ENCODE measurements at places on chromosomes 1 and 21.

DNA sequence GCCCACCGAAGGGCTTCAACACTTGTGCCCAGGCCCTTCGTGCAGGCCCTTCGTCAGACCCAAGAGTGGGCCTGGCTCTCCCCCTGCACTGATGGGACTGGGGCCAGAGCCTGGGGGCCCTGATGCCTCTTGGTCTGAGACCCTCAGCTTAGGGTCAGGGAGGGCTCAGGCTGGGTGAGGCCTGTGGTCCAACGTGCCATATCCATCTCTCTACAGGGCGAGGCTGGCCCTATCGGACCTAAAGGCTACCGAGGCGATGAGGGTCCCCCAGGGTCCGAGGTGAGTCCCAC, 15.6 kb downstream of the COL6A1 start:
- no peak overlapping the region for H3K4me3 ChIP-seq
- H3K27me3 ChIP-seq, result no peaks in the 10 kb centered on the region
- H3K27ac ChIP-seq, result no peak overlapping the region
- H3K4me1 ChIP-seq, result no peaks in the 10 kb centered on the region
- no peak for DNase-seq
- H3K36me3 ChIP-seq, result no peaks in the 10 kb centered on the region

DNA sequence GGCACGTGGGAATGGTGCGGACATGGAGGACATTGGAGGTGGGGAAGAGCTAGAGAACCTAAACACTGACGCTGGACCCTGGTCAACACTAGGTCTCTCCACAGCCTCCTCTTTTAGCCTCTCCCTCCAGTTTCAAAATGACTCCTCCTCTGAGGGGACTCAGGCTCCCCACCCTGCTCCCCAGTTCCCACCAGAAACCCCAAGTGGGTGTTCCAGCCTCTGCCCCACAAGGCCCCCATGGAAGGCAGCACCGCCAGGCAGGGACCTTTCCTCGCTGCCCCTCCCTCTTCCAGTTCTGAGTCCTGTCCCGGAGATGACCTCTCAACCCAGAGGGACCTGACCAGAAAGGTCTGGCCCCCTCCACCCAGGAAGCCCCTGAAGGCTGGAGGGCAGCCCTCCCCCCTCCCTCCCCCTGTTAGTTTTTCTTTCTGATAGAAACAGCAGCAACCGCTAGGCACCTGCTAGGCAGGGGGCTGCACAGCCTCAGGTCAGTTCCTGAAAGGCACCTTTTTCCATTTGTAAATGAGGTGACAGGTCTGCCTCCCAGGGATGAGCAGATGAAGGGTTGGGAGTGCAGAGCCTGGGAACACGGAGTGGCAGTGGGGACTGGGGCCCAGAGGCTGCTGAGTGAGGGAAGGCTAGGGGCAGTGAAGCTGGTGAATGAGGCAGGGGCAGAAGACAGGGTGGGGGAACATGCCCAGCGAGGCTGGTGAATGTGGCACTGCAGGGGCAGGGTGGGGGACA, 9.3 kb upstream of the ITGB2 start:
- peak overlapping the region; percentile 86 for H3K4me3 ChIP-seq
- H3K36me3 ChIP-seq, result no peaks in the 10 kb centered on the region
- no peak for DNase-seq
- no peaks in the 10 kb centered on the region for H3K27me3 ChIP-seq
- peak overlapping the region; percentile 79 for H3K27ac ChIP-seq

GRCh38 chr1:192814805-192815204, 6.0 kb downstream of the RGS2 start:
- no peak overlapping the region for H3K27ac ChIP-seq
- DNase-seq, result no peak
- no peaks in the 10 kb centered on the region for H3K36me3 ChIP-seq
- no peak overlapping the region for H3K4me3 ChIP-seq
- no peaks in the 10 kb centered on the region for H3K27me3 ChIP-seq

DNA sequence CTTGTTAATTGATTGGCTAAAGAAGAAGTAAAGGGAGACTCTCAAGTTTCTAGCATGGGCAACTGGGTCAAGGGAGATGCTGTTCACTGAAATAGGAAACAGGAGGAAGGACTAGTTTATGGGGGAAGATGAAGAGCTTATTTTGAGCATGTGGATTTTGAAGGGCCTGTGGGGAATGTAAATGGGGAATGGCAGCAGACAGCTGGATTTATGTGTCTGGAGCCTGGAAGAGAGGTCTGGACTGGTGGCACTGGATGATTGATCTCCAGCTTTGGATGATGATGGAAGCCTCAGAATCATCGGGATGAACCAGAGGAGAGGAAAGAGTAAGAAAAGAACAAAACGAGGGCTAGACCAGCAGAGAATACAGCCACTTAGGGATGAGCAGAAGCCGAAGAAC, 54.9 kb upstream of the ENAH start:
- DNase-seq, result no peak
- H3K36me3 ChIP-seq, result no peaks in the 10 kb centered on the region
- no peaks in the 10 kb centered on the region for H3K4me1 ChIP-seq
- H3K27ac ChIP-seq, result no peak overlapping the region
- H3K4me3 ChIP-seq, result no peak overlapping the region
- H3K27me3 ChIP-seq, result no peaks in the 10 kb centered on the region

- no peaks in the 10 kb centered on the region for H3K36me3 ChIP-seq
- no peak overlapping the region for H3K4me3 ChIP-seq
- H3K27me3 ChIP-seq, result no peaks in the 10 kb centered on the region
- peak; percentile 70 for DNase-seq
- H3K4me1 ChIP-seq, result peaks cover 11% of the 10 kb centered on the region
These were observed 39.2 kb upstream of the LRRC8D start for GRCh38 chr1:89781494-89782126.

DNA sequence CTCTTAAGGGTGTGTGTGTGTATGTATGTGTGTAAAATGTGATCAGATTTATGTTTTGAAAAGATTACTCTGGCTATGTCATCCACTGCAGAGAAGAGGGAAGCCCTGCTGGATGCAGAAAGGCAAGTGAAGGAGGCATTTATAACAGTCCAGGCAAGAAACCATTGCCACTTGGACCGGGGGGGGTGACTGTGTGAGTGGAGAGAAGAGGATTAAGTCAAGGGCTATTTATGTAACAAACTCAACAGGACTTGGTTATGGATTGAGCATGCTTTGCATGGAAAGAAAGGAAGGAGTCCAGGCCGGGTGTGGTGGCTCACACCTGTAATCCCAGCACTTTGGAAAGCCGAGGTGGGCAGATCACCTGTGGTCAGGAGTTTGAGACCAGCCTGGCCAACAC, 143.0 kb downstream of the URB2 start:
- no peak overlapping the region for H3K27ac ChIP-seq
- no peaks in the 10 kb centered on the region for H3K36me3 ChIP-seq
- no peaks in the 10 kb centered on the region for H3K4me1 ChIP-seq
- H3K27me3 ChIP-seq, result no peaks in the 10 kb centered on the region

GRCh38 chr1:18778437-18778836, 81.0 kb downstream of the TAS1R2 start:
- H3K27ac ChIP-seq, result no peak overlapping the region
- no peak for DNase-seq
- no peaks in the 10 kb centered on the region for H3K4me1 ChIP-seq
- no peak overlapping the region for H3K4me3 ChIP-seq
- no peaks in the 10 kb centered on the region for H3K27me3 ChIP-seq
- H3K36me3 ChIP-seq, result no peaks in the 10 kb centered on the region

DNA sequence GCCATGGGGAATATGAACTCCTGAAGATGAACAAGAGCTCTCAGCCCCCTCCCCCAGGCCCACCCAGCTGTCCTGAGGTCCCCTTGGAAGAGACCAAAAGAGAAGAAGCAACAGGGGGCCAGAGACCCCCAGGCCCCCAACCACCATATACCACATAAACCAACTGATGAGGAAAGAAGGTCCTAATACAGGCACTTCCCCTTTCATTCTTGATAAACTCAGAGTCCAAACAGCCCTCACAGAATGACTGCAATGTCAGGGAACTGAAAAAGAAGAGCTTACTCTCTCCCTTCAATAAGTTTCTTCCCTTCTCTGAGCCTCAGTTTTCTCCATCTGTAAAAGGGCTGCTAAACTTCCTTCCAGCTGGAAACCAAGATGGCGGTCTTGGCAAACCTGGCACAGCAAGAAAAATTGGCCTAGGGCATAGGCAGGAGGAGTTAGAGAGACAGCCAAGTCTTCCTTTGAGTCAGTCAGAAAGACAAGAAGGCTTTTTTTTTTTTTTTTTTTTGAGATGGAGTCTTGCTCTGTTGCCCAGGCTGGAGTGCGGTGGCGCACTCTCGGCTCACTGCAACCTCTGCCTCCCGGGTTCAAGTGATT, 90.5 kb downstream of the VWA5B1 start:
- H3K4me1 ChIP-seq, result no peaks in the 10 kb centered on the region
- H3K27ac ChIP-seq, result no peak overlapping the region
- H3K4me3 ChIP-seq, result no peak overlapping the region

- no peaks in the 10 kb centered on the region for H3K27me3 ChIP-seq
- no peaks in the 10 kb centered on the region for H3K36me3 ChIP-seq
- H3K4me3 ChIP-seq, result no peak overlapping the region
- DNase-seq, result no peak
These were observed 18.5 kb upstream of the RAB4A start for GRCh38 chr1:229252228-229252984.

GRCh38 chr1:106861110-106861509, 195.4 kb upstream of the PRMT6 start:
- H3K27ac ChIP-seq, result no peak overlapping the region
- no peak overlapping the region for H3K4me3 ChIP-seq

Data from naive thymus-derived CD4-positive, alpha-beta T cell (primary cell).